ENCODE measurements at places on chromosomes 11 and 22. TPM values are rescaled to one million over a fixed set of nuclear protein-coding genes. Genes with fewer than 3 reads are reported as not detected.
A peak's percentile ranks its signal among the peaks of the same experiment; 100 is the strongest.

DNA sequence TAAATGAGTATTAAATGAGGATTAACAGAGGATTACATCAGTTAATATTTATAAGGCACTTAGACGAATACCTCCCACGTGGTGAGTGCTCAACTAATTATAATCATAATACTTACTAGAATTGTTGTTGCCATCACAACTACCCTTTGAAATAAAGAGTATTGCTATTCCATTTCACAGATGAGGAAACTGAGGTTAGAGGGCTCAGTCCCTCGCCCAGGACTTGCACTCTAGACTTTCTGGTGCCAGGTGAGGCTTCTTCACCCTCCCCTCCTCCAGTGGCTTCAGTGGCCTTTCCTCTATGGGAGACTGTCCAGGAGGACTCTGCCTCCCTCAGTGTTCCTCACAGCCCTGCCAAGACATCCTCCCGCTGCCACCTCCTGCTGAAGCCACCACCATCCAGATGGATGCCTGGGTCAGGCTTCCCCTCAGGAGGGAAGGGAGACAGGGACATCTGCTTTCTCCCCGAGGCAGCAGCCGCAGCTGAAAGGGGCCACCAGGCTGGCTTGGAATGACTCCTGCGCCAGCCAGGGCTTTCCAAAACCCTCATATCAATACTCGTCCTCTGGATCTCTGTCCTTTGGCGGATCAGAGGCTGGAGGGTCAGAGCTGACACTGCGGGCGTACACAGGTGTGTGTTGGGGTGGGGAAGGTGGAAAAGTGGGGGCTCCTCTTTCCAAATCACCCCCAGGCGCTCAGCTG, 580.1 kb downstream of the BUD13 start:
- no peak for DNase-seq
- H3K36me3 ChIP-seq, result no peaks in the 10 kb centered on the region
- H3K27me3 ChIP-seq, result no peaks in the 10 kb centered on the region

DNA sequence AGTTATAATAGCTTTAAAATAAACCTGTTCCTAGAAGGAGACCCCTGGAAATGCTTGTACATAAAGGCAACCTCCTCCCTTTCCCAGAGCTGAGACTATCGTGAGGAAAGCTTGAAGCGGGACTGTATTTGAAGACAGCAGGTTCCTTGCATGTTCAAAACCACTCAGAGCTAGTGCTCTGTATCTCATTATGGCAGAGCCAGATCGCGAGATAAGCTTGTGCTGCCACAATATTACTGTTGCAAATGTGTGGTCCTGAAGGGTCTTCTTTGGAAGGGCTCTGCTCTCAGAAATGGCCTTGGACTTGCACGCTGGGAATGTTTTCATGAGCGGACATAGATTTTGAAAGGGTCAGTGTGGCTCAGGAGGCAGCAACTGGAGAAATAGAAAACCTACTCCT, 168.2 kb downstream of the KIRREL3 start:
- no peaks in the 10 kb centered on the region for H3K4me1 ChIP-seq
- no peaks in the 10 kb centered on the region for H3K27me3 ChIP-seq
- no peak for DNase-seq
- H3K4me3 ChIP-seq, result no peak overlapping the region
- no peaks in the 10 kb centered on the region for H3K36me3 ChIP-seq

- no peak for DNase-seq
- H3K4me3 ChIP-seq, result no peak overlapping the region
- H3K27ac ChIP-seq, result no peak overlapping the region
- no peaks in the 10 kb centered on the region for H3K27me3 ChIP-seq
These were observed 17.4 kb upstream of the GLYATL1 start for GRCh38 chr11:58921778-58922390.

GRCh38 chr11:62823677-62824076, 8.2 kb downstream of the STX5 start:
- H3K27ac ChIP-seq, result no peak overlapping the region
- peaks cover 91% of the 10 kb centered on the region for H3K36me3 ChIP-seq
- H3K4me1 ChIP-seq, result no peaks in the 10 kb centered on the region

GRCh38 chr11:13152736-13153541, 124.7 kb upstream of the BMAL1 start:
- H3K4me1 ChIP-seq, result no peaks in the 10 kb centered on the region
- H3K36me3 ChIP-seq, result no peaks in the 10 kb centered on the region
- H3K27me3 ChIP-seq, result no peaks in the 10 kb centered on the region
- no peak overlapping the region for H3K27ac ChIP-seq
- H3K4me3 ChIP-seq, result no peak overlapping the region

DNA sequence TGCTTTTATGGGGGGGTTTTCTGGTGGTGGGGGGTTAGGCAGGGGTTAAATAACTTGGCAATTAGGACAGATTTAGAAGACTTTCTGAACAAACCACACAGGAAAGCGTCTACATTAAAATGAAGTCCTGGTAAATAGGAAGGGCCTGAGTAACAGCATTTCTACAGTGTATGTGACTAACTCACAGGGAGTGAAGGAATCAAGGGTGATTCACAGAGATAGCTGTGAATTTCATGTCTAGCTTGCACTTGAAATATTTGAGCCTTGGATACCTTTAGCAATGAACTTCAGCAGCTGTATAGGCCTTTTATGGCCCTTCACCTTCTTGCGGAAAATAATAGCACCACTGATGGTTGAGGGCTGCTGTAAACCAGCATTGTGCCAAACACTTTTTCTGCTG, 26.1 kb upstream of the LDHA start:
- H3K36me3 ChIP-seq, result peaks cover 25% of the 10 kb centered on the region
- H3K27ac ChIP-seq, result no peak overlapping the region
- no peaks in the 10 kb centered on the region for H3K4me1 ChIP-seq
- H3K4me3 ChIP-seq, result no peak overlapping the region

DNA sequence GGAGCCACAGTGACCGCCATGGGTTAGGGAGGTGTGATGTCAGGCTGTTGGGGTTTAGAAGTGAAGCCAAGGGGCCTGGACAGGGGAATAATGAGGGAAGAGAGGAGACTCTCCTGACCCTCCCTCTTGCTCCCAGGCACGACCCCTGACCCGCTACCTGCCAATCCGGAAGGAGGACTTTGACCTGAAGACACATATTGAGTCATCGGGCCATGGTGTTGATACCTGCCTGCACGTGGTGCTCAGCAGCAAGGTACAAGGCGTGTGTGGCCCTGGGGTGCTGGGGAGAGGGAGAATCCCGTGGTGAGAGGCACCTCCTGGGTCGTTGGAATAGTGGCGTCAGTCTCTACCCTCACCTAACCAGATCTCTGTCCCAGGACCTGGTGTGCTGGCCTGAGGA, 29.5 kb downstream of the TREH start:
- no peaks in the 10 kb centered on the region for H3K27me3 ChIP-seq
- peaks cover 51% of the 10 kb centered on the region for H3K36me3 ChIP-seq
- no peak for DNase-seq
- H3K4me3 ChIP-seq, result no peak overlapping the region
- no peak overlapping the region for H3K27ac ChIP-seq

GRCh38 chr11:86746514-86746913, 53.8 kb upstream of the PRSS23 start:
- no peak overlapping the region for H3K27ac ChIP-seq
- peaks cover 5% of the 10 kb centered on the region for H3K4me1 ChIP-seq
- no peak for DNase-seq
- no peaks in the 10 kb centered on the region for H3K36me3 ChIP-seq
- H3K4me3 ChIP-seq, result no peak overlapping the region
- no peaks in the 10 kb centered on the region for H3K27me3 ChIP-seq

- no peak overlapping the region for H3K27ac ChIP-seq
- no peaks in the 10 kb centered on the region for H3K27me3 ChIP-seq
- DNase-seq, result no peak
- no peaks in the 10 kb centered on the region for H3K4me1 ChIP-seq
These were observed 44.3 kb downstream of the SLC5A12 start for GRCh38 chr11:26677566-26677965.

DNA sequence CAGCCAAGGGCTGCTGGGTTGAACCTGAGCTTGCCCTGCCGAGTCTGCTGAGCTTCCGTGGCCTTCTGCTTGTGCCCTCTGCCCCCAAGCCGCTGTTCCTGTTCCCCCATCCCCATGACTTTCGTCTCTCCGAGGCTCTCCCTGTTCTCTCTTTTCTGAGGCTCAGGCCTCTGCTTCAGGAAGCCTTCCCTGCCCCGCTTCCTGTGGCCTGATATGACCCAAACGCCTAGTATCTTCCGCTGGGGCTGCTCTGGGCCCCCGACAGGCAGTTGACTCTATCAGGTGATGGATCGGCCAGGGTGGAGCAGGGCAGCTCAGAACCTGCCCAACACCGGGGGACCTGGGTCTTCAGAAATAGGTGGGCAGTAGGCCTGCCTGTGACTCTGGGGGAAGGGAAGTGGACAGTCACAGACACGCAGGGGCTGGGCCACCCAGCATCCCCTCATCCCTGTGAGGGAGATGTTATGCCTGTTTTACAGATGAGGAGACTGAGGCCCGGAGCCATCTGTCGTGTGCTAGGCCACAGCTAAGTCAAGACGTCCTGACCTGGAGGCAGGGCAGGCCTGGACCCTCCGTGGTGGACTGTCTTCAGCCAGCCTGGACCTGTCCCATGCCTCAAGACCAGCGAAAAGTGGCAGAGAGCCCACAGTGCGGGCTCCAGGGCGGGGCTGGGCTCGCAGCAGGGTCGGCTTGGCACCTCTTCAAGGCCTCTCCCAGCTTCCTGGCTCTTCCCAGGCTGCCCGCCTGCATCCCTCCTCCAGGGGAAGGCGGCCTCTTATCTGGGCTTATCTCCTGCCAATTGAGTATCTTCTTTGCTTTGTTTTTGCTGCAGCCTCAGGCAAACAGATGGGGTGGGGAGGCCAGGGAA, 16.2 kb downstream of the BAD start:
- no peaks in the 10 kb centered on the region for H3K27me3 ChIP-seq
- DNase-seq, result peak; percentile 44
- H3K27ac ChIP-seq, result peak overlapping the region; percentile 96
- H3K4me1 ChIP-seq, result peaks cover 32% of the 10 kb centered on the region

- no peak overlapping the region for H3K27ac ChIP-seq
- no peaks in the 10 kb centered on the region for H3K36me3 ChIP-seq
- peak; percentile 65 for DNase-seq
- H3K27me3 ChIP-seq, result peaks cover 8% of the 10 kb centered on the region
- no peak overlapping the region for H3K4me3 ChIP-seq
- peaks cover 3% of the 10 kb centered on the region for H3K4me1 ChIP-seq
These were observed 3.4 kb upstream of the SCUBE1 start for GRCh38 chr22:43346521-43346929.

- H3K27ac ChIP-seq, result no peak overlapping the region
- no peaks in the 10 kb centered on the region for H3K36me3 ChIP-seq
- no peaks in the 10 kb centered on the region for H3K27me3 ChIP-seq
These were observed 619.0 kb downstream of the SOX6 start for GRCh38 chr11:15737320-15737719.

GRCh38 chr22:25008666-25009065, 56.1 kb downstream of the KIAA1671 start:
- peaks cover 24% of the 10 kb centered on the region for H3K4me1 ChIP-seq
- no peaks in the 10 kb centered on the region for H3K36me3 ChIP-seq
- H3K27ac ChIP-seq, result peak overlapping the region; percentile 28
- no peaks in the 10 kb centered on the region for H3K27me3 ChIP-seq

DNA sequence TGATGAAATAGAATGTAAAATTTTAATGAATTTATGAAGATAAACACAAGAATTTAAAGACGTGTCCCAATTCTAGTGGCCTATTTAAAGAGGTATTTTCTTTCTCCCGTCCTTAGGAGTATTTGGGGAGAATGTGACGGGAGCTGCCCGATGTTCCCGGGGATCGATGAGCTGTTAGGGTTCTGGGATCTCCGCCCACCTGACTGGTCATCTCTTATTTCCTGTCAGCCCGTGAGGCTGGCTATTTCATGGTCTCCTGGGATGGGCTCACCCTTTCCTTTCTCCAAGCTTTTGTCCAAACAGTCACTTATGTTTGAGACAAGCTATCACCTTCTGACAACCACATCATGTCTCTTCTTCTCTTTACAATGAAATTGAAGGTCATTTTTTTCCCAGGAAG, 16.9 kb upstream of the CLMP start:
- H3K36me3 ChIP-seq, result no peaks in the 10 kb centered on the region
- no peaks in the 10 kb centered on the region for H3K27me3 ChIP-seq
- DNase-seq, result no peak
- no peak overlapping the region for H3K4me3 ChIP-seq
- H3K4me1 ChIP-seq, result no peaks in the 10 kb centered on the region
- no peak overlapping the region for H3K27ac ChIP-seq

- no peaks in the 10 kb centered on the region for H3K27me3 ChIP-seq
- peak overlapping the region; percentile 69 for H3K27ac ChIP-seq
- no peaks in the 10 kb centered on the region for H3K36me3 ChIP-seq
- peaks cover 55% of the 10 kb centered on the region for H3K4me1 ChIP-seq
These were observed 20.8 kb downstream of the ARVCF start for GRCh38 chr22:19995611-19996339.

DNA sequence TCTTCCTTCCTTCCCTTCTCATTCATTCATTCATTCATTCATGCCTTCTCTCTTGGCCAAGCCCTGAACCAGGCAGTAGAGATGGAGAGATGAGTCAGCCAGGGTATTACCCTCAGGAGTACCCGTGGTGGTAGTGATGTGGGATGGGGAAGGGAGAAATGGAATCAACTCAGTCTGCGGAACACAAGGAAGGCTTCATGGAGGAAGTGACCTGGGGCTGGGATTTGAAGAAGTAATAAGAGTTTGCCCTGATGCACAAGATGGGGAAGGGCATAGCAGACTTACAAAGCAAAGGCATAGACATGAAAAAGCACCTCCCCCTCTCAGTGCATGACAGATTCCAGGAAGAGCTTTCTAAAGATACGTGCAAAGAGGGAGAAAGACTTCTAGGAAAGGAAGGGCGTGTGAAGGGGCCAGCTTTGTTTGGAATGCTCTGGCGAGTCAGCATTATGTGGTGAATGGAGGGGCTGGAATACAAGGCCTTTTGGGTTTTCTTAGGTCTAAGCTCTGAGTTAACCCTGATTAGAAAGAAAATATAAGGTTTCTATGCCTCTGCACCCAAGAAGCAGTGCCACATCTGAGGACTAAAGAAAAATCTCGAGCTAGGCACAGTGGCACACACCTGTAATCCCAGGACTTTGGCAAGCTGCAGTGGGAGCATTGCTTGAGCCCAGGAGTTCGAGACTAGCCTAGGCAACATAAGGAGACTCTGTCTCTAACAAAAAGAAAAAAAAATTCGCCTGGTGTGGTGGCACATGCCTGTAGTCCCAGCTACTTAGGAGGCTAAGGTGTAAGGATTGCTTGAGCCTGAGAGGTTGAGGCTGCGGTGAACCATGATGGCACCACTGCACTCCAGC, 36.4 kb upstream of the ACER3 start:
- H3K4me1 ChIP-seq, result peaks cover 9% of the 10 kb centered on the region
- no peaks in the 10 kb centered on the region for H3K36me3 ChIP-seq
- no peaks in the 10 kb centered on the region for H3K27me3 ChIP-seq
- H3K27ac ChIP-seq, result peak overlapping the region; percentile 61
- no peak overlapping the region for H3K4me3 ChIP-seq
- no peak for DNase-seq

The GRAP2 gene
- total RNA-seq, result 0.83 TPM

The TNRC6B gene
- total RNA-seq, result 202 TPM

The SLC22A12 gene
- total RNA-seq, result not detected

The YPEL1 gene
- total RNA-seq, result 4.1 TPM

The HOATZ gene
- total RNA-seq, result not detected

The CABP4 gene
- total RNA-seq, result 0.39 TPM

The C11orf65 gene
- 1.3 TPM for total RNA-seq

The CENPM gene
- total RNA-seq, result not detected

The COPB1 gene
- 124 TPM for total RNA-seq

The UBQLNL gene
- total RNA-seq, result 0.67 TPM
